Mucosa of descending colon (tissue), 3 donors: ENCODE measurements at places on chromosomes 7 and 10.

- DNase-seq, result no peak
Observed at GRCh38 chr7:41742401-41743020, 39.6 kb upstream of the INHBA start.

DNA sequence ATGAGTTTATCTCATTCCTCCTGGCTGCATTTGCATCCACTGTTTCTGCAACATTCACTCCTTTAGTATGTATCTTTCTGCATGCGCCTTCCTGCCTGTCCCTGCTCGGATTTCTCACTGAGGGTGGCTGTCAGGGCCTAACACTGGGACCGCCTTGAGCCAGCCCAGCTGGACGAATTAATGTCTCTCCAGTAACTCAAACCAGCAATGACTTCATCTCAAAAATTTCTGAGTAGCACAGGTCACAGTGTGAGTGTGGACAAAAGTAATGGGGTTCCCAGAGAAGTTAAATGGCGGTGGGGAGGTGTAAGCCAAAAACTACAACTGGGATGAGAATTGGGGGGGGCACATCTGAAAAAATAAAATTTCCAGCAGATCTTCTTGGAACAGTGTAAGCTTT is 444.0 kb upstream of the MGMT start:
- no peak for DNase-seq

DNA sequence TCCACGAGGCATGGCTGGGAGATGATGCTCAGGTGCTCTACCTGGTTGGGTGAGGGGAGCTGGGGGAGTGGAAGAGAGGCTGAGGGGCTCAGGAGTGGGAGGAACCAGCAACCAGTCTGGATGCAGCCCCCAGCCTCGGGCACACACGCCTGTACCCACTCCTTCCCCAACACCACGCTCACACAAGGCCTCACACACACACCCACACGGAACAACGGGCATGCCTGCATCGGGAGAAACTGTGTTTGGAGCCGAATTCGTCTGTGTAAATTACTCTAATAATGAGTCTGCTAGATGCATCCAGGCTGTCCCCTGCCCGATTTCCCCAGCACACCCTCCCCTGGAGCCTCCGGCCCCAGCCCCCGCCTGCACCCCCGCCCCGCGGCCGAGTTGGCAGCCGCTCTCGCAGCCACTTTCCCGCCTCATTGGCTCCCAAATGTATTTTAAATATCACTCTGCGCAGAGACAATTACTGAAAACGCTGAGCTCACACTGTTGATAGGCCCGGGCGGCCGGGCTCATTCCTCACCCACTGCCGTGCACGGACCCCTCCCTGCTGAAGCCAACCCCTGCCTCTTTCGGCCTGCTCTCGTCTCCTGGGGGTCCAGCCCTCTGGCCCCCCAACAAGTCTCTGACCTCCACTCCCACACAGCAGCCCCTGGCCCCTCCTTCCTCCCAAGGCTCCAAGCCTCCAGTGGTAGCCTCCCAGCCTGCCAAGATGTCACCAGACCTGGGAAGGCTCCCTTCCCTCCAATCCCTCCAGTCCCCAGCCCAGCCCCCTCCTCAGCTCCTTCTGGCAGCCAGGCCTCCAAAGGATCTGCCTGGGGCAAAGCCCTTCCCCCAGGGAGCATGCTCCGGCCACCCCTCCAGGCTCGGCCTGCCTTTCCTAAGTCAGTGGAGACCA is 11.1 kb downstream of the H2BK1 start:
- no peak for DNase-seq

- no peak for DNase-seq
Observed at GRCh38 chr7:42993038-42993437, 60.9 kb downstream of the MRPL32 start.

- no peak for DNase-seq
Observed at GRCh38 chr10:50419756-50420155, 168.4 kb upstream of the ASAH2 start.

- DNase-seq, result no peak
Observed at GRCh38 chr7:18468795-18469194, 26.8 kb upstream of the HDAC9 start.

DNA sequence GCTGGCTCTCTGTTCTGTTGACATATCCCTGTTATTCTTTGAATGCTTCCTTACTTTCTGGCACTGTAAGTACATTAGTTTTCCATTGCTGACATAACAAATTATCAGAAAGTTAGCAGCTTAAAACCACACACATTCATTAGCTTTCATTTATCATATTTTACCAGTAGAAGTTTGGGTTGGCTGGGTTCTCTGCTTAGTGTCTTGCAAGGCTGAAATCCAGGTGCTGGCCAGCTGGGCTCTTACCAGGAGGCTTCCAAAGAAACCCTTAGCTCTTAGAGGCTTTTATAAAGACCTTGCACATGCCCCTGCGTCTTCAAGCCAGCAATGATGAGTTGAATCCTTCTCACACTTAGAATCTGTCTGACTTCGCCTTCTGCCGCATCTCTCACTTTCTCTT is 160.6 kb downstream of the MLLT10 start:
- DNase-seq, result no peak

DNA sequence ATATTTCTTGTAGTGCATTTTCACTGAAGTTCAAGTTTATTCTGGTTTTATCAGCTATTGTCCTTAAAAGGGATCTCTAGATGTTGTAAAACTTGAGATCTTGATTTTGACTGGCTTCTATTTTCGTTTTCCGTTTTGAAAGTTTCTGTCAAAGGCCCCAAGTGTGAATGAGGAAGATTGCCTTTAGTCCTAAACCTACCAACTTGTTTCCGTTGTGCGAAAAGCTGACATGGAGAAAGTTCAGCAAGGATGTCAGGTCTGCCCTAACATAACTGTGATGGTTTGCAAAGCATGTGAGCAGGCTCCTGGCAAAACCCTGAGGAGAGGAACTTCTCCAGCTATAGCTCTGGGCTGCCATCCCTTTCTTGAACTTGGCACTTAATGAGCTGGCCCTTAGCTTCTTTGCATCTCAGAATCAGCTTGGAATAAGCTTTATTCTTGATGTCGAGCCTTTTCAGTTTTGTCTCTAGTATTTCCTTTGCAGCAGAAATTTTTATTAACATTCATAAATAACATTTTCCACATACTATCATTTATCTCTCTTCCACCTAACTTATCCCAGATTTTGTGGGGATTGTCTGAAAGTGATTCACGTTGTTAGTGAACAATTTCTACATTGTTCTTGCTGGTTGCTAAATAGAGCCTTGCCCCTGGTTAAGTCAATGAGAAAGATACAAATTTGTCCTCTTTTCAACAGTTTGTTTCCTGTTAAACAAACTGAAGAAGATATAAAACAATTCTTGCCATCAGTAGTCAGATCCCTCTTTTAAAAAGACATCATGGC is 559.4 kb downstream of the SUGCT start:
- no peak for DNase-seq

- DNase-seq, result no peak
Observed at GRCh38 chr10:87534173-87534858, 29.6 kb downstream of the MINPP1 start.

- no peak for DNase-seq
Observed at GRCh38 chr7:105972276-105972675, 9.2 kb downstream of the CDHR3 start.

- no peak for DNase-seq
Observed at GRCh38 chr7:94022550-94022949, 18.4 kb upstream of the BET1 start.

DNA sequence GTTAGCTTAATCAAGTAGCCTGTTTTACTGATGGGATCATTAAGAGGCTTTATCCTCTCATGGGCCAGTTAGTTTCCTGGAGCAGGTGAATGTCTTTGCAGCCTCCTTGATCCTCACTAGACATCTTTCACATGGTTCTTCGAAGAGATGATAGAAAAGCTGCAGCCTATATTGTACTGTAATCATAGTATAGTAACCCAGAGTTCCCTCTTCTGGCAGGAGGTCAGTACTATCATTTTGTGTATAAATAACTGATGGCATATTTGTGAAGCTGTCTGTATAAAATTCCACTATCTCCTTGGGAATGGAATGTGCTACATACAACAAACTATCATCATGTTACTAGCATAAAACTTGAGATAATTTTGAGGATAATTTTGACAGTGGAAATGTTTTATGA is 123.8 kb upstream of the PRPS1L1 start:
- DNase-seq, result no peak
